ENCODE measurements at places on chromosomes 7 and 10.

DNA sequence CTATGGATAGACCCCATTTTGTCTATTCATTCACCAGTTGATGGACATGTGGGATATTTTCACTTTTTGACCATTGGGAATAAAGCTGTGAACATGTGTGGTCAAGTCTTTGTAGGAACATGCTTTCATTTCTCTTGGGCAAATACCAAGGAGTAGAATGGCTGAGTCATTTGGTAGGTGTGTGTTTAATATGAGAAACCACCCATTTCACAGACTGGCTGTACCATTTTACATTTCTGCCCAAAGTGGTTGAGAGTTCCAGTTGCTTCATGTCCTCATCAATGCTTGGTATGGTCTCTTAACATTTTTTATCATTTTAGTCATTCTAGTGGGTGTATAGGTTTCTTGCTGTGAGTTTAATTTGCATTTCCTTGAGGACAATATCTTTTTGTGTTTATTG lies 124.9 kb upstream of the RHEB start:
- DNase-seq = no peak

DNA sequence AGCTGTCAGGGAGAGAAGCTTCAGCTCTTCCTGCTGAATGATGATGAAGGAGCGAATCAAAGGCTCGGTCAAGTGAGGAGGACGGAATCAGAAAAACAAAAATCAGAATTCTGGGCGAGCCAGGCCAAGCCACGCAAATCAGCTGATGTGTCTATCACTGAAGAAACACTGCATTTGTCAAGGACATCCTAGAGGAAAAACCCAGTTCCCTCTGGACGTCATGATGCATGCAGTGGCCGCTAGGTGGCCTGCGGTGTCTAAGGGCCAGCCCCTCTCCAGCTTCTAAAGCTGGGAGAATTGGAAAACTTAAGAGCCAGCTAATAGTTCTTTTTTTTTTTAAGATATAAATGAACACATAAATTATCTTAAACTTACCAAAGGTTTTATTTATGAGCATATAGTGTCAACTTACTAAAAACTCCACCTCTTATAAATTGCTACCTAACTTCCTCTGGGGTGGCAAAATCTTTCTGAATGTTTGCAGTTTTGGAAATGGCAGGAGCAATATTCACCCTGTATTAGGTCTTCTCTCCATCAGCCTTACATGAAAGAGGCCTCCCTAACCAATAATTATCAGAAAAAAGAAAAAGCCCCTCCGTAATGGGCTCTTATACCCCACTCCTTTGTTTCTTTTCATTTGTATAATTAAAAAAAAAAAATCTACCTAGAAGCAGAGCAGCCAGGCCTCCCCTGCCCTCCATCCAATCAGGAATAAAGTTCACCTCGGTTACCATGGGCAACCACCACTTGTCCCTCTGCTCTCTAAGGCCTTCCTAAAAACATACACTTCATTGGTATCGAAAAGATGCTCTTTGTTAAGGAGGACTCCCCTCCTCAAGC lies 186.8 kb downstream of the USP6NL start:
- DNase-seq = no peak

DNA sequence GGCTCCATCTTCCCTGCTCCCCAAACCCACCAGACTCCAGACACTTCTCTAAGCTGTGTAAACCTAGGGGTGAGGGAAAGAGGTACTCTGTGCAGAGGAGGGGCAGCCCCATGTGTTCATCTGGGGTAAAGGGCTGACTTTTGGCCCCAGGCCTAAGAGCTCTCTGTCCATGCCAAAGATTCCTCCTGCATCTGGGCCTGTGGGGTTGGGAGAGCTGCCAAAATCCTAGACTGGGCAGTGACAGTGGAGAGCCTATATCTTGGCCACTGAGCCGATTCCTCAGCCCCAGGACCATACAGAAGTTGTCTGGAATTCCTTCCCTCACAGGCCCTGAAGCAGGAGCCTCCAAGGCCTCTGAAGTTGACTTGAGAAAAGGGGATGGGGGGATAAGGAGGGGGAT lies 25.3 kb upstream of the LEP start:
- DNase-seq = no peak

DNA sequence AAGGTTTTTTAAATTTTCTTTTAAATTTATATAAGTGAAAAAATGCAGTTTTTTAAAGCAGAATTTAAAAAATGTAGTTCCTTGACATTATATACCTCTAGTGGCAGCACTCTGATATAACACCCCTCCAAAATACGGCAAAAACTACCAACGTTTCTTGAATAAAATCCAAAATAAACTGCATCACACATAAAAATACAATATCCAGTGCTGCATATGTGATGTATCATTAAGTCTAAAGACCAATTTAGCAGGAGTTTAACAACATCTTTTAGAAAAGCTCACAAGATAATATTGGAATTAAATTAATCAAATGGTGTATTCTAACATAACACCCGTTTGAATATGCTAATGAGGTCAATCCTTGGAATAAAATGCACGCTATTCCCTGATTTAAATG lies 1.4 kb downstream of the TCERG1L start:
- DNase-seq = no peak

All from cortex of kidney (tissue), 1 donor.